ENCODE measurements at places on chromosomes 11 and 22.

DNA sequence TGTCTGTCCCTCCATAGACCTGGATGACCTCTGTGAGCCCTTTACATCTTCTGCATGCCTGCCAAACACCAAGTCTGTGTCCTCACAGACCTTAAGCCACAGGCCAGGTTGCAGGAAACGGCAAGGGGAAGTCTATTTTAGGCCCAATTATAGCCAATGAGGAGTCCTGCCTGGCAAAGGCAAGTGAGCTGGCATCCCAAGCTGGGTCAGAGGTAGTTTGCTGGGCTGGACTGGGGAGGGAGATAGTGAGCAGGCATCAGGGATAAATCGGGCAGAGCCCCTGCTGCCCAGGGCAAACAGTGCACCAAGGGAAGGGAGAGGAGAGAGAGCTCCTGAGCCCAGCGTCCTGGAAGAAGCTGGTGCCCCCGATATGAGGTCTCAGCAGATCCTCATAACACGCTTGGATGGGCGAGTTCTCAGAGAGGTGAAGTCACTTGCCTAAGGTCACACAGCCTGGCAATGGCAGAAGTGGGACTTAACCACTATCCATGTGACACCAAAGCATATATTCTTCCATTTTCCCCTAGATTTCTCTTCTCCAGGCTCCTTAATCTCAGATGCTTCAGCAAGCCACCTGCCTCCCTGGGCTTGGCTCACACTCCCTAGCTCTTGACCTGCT, 3.7 kb upstream of the RELT start:
- DNase-seq, result no peak

DNA sequence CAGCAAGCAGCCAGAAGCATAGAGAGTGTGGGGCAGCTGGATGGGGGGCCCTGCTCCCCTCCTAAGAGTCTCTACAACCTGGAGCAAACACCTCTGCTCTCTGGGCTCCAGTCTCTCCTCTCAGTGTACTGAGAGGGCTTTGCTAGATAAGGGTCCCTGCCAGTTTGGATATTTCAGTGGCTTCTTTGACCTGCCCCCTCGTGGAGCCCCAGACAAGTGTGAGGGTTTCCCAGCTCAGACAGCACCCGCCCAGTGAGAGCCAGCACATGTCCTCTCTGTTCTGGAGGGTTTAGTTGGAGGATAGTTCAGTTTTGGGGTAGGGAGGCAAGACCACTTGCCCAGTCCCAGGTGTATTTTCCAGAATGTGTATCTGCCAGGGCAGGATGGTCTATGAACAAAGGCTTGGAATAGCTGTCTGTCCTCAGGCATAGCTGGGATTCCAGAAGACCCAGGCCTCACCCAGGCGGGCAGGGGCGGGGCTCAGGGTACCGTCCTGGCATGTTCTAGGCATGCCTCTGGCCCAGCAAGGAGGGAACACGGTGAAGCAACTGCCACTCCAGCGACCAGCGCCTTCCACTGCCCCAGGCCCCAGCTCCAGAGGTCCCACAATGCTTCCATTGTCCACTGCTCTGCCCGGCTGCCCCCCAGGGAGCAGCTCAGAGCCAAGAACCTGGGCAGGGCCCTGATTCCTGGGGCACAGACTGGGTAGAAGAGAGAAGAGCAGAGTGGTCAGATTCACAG, 7.5 kb upstream of the MICALL1 start:
- DNase-seq, result no peak

DNA sequence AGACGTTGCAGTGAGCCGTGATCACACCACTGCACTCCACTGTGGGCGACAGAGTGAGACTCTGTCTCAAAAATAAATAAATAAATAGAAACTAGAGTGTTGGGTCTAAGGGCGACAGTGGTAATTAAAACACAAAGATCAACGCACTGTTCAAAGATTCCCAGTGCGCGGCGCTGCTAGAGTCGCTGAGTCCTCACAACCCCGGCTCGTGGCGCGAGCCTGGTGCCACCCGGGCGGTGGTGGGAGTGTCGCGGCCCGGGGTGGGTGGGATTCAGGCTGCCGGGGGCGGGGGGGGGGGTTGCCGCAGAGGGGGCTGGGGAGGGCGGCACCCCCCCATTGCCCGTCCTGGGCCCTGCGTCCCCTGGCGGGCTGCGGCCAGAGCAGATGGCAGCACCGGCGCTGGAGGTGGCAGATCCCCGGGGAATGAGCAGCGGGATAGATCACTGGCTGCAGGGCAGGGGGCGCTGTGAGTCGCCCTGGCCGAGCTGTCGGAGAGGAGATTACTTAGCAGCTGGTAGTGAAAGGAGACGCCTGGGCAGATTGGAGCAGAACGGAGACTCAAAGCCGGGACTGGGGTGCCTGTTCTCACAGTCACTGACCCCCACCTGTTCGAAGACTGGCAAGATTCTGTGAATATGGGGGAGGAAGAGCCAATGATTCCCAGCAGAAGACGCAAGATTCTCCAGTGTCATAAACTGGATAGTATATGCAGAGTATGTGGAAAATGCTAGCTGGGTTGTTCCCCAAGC, 30.2 kb upstream of the APOBEC3A start:
- DNase-seq, result peak; percentile 30

- DNase-seq, result no peak
Observed at GRCh38 chr22:43504068-43504467, 92.3 kb downstream of the MPPED1 start.

DNA sequence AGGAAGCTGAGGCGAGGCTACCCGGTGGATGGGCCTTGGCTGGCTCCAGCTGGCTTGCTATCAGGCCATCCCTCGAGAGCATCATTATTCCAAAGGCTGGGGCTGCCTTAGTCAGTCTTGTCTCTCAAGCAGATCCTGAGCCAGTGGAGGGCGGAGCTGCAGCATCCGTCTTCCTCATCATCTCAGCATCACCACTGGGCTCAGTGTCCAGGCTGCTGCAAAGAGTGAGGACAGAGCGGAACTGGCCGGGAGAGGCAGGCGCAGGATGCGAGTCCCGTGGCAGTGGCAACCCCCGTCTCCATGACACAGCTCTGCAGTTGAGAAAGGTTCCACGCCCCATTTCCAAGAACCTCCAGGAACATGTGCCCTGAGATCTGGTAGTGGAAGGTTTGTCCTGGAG, 4.4 kb downstream of the TP53I11 start:
- no peak for DNase-seq

DNA sequence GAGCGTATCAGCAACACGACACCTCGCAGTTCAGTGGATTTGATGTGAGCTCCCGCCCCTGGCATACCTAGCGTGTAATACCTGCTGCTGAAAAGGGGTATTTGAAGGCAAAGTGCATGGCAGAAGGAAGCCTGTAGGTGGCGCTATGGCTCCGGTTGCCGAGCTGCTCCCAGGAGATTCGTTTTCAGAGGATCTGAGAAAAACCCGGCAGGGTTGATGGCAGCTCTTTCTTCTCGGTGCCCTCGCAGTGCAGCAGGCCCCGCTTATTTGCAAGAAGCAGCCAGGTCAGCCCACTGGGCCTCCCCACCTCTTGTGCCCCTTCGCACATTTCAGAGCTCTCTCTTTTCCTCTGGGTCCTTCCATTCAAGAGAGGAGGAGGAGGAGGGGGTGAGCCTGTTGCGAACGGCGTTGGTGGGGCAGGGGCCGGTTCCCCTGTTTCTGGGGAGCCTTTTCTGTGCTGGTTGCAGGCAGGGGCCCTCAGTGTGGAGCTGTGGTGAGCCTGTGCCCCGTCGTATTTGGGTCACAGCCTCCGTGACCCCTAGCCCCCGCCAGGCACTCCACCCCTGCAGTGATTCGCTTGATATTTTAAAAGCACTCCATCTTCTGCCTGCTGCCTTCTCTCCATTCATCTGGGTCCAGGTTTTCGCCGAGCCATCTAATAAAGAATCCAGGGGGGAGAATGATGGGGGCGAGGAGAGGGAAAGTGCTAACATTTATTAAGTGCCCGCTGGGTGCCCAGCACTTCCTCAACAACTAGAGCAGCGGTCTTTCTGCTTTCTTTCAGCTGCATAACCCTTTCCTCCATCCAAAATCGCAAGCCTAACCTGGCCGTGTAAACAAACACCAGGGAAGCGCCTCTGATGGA, 85.3 kb upstream of the SYT13 start:
- DNase-seq, result peak; percentile 52

GRCh38 chr11:65321076-65321475, 6.4 kb downstream of the CDC42EP2 start:
- DNase-seq, result no peak

DNA sequence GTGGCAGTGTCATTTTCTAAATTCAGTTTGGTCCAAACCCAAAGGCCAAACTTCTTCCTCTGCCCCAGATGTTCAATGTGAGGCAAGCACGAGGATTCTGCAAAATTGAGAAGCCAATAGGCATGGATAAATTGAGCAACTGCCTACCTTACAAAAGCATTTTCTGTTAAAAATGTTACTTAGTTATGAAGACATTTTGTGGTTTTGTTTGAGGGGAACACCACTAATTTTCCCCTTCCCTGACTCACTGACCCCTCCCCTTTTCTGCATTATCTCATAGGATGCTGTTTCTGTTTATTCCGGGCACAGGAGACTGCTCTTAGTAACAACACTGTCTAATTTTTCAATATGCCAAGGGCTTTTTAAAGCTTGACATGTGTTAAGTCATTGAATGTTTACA, 462.8 kb downstream of the INSC start:
- no peak for DNase-seq

- DNase-seq, result peak; percentile 51
Observed at GRCh38 chr11:127624306-127624856, 623.8 kb upstream of the KIRREL3 start.

- no peak for DNase-seq
Observed at GRCh38 chr22:42461511-42461910, 29.3 kb upstream of the NFAM1 start.

DNA sequence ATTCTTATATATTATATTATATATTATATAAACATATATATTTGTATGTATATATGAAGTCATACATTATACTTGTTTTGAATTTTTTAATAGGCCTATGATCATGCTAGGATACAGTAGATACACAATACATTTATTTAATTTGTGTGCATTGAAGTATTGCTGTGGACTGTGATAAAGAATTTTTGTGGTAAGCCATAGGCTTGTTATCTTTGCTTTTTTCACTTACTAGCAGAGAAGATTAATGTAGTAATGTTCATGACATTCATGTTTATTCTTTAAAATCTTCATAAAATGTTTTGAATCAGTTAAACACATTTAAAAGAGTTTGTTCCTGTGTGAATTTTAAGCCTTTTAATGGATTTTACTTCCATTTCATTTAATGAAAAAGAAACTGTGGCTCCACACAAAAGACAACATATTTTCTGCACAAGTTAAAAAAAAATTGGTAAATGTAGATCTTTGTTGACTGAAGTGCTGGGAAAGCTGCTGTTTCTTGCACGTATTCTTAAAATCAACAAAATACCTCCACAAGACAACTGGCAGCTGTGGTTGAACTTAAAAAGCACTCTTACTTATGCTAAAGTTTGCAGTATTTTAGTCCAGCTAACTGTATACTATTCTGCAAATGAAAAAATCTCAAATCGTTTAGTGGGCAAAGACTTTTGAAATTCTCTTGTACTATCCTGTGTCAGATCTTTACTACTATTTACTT, 156.2 kb downstream of the TMEM135 start:
- DNase-seq, result no peak

- peak; percentile 25 for DNase-seq
Observed at GRCh38 chr11:126598344-126599216, 243.1 kb downstream of the ST3GAL4 start.

GRCh38 chr22:40414838-40415505, 44.6 kb downstream of the SGSM3 start:
- DNase-seq, result no peak

DNA sequence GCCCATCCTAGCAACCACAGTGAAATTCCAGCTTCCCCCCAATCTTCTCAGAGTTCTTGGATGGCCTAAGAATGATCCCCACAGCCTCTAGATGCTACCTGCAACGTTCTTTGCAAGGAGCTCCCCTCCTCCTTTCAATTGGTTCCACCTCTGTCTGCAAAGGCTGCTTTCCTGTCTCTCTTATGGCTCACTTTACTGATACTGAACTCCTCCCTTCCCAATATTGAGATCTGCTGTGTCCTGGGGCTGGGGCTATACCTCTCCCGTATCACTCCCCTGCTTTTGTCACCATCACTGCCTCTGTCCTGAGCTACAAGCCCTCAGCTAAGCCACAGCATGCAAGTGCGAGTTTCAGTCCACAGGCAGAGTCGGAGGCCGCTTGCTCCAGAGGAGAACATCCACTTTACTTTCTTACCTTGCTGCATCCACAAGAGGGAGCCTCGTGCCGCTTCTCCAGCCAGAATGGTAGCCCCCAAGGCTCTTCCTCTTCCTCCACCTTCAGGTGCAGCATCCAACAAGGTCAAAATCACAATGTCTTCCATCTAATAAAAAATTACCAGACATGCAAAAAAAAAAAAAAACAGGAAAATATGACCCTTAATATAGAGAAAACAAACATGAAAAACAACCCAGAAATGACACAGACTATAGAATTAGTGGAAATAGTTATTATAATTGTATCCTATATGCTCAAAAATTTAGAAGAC, 48.6 kb upstream of the TMEM45B start:
- DNase-seq, result peak; percentile 11

DNA sequence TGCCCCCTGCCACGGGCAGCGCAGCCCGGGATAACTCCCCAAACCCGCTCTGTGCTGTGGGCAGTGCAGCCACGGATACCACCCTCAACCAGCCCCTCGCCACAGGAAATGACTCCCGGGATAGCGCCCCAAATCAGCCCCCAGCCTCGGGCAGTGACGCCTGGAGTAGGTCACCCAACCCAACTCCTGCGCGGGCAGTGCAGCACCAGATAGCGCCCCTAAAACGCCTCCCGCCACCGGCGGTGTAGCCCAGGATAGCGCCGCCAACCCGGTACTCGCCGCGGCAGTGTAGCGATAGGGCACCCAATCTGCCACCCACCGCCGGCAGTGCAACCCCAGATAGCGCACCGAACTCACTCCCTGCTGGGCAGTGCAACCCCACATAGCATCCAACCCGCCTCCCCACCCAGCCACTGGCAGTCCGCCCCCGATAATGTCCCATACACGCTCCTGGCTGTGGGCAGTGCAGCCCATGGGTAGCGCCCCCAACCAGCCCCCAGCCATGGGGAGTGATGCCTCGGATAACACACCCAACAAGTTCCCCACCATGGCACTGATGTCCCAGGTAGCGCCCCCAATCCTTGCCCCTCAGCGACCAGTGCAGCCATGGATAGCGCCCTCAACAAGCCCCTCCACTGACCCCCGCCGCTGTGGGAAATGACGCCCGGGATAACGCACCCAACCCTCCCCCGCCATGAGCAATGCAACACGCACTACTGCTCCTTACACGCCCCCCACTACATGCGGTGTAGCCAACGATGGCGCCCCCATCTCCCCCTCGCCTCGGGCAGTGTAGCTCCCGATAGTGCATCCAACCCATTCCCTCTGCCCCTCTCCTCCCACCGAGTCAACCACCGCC, 1.5 kb downstream of the RFPL2 start:
- no peak for DNase-seq

GRCh38 chr11:19560156-19560555, 152.5 kb upstream of the NAV2 start:
- DNase-seq, result no peak

DNA sequence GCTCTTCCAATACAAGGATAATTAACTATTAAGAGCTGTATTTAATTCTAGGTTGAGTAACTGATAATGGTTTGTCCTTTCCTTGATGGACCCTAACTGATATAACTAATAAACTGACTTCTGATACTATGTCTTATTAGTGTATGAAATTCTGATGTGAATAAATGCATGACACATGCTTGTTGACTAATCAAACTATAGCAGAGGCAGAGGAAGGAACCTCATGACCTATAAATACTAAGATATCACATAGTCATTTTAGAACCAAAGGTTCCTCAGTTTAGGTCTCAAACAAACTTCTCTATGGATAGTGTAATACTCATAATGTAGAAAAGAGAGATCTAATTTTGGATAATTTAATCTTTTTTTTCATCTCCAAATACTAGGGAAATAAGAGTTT, 4.8 kb upstream of the HBD start:
- DNase-seq, result no peak

GRCh38 chr11:48054994-48055291, 74.6 kb downstream of the PTPRJ start:
- DNase-seq, result no peak
